NCI-H1092 treated with DMSO at 0.1 percent for 48 hours (cell line): ENCODE measurements at places on chromosomes 12 and 14.
A peak's percentile ranks its signal among the peaks of the same experiment; 100 is the strongest.

DNA sequence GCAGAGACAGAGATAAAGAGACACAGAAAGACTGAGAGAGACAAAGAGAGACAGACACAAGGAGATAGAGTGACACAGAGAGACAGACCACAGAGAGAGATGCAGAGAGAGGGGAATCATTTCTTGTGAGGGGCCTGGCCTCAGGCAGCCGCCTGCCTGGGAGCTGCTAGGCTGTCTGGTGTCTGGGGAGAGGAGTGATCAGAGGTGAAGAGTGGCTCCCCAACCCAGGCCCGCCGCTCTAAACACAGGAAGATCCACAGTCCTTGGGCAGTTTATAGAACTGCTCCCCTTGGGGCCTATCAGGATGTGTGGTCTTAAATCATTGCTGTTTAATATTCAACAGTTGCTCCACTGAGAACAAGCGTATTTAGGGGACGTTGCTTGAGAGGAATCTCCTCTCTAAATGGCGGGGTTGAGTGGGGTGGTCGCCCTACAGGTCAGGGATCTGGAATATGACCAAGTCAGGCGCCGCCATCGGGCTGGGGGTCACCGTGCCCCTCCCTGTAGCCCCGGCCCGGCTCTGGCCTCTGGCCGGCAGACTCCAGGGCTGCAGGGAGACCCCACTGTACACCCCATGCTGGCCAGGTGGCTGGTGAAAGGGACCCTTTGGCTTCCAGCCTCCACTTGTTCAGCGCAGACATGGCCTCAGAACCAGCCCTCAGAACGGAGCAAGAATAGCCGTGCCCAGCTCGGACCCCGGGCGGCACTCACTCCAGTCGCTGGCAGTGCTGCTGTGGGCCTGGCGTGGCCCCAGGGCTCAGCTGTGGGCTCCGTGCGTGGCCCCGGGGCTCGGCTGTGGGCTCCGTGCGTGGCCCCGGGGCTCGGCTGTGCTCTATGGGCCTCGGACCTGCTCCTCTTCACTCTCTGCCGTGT, 89.4 kb downstream of the GALNT9 start:
- no peak for DNase-seq

DNA sequence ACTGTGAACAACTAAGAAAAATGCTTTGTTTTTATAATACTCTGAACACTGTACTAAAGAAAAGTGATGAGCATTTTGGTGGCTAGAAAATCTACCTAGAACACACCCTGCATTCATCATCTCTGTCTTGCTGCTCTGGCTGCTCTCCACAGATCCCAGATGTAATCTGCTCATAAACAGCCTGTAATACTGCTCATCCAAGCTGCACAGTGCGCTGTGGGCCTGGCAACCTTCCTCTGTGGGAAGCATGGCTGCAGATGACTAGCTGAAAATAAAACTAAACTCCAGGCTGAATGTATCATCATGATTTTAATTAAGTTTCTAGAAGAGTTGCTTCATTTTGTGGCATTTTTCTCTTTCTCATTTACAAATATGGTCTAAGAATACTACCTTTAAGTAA, 200.7 kb downstream of the SLC2A13 start:
- DNase-seq, result no peak

DNA sequence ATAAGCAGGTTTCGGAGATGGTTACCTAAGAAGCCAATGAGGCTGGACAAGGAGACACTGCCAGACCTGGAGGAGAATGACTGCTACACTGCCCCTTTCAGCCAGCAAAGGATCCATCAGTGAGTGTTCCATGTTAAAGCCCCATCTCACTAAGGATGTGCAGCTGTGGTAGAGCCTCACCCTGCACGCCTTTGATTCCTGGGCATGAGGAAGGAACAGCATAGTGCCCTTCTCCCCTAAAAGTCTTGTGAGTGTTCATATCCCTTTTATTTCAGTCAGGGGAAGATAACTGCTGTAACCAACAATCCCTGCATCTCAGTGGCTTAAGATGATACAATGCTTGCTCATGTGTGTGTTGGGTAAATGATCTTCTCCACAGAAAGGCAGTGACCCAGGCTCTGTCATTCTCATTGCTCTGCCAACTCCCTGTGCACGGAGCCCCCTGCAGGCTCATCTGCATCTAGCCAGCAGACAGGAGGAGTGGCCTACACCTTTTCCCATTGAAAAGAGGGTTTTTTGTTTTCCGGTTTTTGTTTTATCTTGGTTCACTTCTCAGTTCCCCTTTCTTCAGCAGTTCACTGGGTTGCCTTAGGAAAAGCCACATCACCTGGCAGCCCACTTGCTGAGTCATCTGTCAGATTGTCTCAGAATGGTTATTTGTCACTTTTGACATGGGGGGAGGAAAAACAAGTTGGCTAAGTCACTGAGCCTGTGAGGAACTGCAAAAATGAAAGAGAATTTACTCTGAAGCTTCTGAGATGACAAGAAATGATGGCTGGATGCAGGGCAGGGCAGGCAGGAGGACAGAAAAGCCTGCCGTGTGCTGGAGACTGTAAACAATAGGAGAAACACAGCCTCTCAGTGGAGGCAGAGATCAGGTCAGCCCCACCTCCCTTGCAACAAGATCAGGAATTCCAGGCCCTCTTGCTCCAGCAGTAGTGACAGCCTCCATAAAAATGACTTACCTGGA, 193.3 kb downstream of the ANO4 start:
- DNase-seq, result no peak

DNA sequence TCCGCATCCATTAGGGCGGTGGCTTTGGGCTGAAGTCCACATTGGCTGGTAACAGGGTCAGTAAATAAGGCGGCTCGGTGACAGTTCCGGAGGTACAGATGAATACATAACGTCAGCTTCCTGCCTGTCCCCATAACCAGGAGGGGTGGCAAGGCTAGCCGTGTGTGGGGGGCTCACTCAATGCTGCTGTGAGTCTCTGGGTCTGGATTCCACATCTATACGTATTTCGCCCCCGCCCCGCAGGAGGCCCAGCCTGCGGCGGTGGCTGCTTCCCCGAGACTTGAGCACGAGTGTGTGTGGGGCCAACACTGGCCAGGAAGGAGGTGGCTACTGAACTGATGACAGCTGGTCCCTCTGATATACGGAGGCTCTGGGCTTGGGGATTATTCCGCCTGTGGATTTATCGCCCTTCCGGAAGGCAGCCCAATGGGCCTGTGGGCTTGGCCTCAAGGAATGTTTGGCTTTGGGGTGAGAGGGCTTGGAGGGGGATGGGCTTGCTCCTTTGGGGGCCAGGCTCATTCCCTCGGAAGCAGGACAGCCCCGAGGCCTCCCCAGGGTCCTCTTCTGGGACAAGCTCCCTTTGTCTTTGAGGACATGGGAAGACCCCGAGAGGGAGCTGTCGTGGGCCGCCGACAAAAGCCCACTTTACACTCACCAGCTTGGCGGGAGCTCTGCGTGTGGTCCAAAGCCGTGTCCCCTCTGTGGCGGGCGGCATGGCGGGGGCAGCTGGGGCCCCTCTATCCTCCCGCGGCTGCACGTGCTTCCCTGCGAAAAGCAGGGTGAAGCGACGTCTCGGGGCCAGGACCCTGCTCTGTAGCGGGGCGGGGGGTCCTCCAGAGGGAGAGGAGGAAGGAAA, 82.1 kb downstream of the KIF26A start:
- no peak for DNase-seq

DNA sequence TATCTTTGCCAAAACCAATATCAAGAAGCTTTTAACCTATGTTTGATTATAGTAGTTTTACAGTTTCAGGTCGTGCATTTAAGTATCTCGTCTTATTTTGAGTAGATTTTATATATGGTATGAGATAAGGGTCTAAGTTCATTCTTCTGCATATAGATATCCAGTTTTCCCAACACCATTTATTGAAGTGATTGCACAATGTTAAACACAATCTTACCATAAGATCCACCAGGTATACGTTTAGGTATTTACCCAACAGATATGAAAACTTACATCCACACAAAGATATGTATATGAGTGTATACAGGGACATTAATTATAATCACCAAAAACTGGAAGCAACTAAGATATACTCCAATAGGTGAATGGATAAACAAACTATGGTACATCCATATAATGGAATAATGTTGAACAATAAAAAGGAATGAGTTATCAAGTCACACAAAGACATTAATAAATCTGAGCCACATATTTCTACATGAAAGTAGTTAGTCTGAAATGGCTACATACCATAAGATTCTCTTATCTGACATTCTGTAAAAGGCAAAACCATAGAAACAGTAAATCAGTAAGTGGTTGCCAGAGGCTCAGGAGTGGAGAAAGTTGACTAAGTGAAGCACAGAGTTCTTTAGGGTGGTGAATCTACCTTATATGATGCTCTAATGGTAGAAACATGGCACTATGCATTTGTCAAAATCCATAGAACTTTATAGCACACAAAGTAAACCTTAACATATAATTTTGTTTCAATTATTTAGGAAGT, 222.6 kb downstream of the NUAK1 start:
- no peak for DNase-seq

- no peak for DNase-seq
Observed at GRCh38 chr14:101881426-101881825, 82.9 kb upstream of the DYNC1H1 start.

DNA sequence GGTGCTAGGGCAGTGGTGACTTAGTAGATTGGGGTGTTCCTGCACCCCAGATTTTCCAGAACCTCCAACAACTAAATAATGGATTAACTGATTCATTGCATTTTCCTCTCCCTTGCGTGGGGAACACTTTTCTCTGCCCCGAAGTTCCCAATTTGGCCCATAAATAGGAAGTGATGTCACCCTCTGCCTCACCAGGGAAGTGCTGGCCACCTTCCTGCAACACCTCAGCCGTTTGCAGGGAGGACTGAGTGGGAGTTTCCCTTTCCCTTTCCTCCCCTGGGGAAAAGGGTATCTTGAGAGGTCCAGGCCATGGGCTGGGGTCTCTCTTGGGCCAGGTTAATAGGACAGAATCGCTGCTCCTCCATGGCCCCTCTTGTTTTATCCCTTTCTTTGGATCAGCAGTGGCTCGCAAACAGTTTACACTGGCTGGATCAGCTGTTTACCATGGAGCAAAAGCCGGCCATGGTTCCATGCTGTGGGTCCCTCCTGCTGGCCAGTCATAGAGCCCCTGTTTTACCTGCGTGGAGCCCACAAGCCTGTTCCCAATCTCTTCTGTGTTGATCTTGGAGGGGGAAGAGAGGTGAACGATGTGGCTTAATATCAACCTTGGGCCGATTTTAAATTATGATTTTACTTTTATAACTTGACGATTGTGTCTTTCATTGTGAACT, 91.6 kb upstream of the VRK1 start:
- no peak for DNase-seq

- peak; percentile 77 for DNase-seq
Observed at GRCh38 chr12:104056419-104056972, 6.5 kb upstream of the GLT8D2 start.

GRCh38 chr12:16523284-16523950, 82.5 kb downstream of the LMO3 start:
- DNase-seq, result no peak

- DNase-seq, result no peak
Observed at GRCh38 chr12:124893792-124894516, 20.5 kb downstream of the UBC start.

DNA sequence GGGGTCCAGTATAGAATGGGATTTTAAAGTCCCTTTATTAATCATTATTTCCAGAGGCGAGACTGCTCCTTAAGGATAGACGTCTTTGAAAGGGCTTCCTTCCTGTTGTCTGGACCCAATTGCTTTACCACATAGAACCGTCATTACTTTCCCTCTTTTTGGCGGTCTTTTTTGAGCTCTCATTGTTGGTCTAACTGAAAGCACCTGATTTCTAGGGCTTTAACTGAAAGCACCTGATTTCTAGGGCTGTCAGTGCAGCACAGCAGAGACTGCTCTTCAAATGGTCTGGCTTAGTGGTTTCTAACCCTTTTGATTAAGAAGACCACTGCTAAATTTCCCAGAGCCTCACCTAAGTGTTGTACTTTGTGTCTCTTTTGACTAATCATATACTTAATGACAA, 95.8 kb downstream of the PRKCH start:
- DNase-seq, result no peak

DNA sequence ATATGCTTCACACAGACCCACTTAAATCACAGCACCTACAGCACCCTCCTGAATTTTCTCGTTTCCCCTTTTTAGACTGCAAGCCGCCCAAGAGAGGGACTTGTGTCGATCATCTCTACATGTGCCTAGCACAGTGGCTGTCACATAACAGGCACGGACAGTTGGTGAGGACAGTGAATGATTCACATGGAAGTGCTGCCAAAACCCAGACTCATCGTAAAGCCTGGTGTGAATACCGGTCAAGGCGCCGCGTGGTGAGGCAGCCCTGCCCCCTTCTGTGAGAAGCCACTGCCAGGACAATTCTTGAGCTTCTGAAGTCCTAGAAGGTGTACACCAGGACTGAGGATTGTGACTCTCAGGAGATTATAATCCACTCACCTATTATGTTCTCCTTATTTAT, 44.3 kb downstream of the ATG2B start:
- no peak for DNase-seq

DNA sequence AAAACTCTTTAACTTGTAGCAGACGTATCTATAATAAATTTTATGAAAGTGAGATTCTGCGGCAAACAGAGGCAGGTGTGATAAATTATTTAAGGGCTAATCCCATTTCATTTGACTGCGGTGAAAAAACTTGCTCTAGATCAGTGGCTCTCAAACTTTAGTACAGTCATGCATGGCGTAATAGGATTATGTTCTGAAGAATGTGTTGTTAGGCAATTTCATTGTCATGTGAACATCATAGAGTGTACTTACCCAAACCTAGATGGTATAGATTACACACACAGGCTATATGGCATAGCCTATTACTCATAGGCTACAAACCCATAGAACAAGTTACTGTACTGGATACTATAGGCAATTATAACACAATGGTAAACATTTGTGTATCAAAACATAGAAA, 83.7 kb downstream of the HEATR5A start:
- DNase-seq, result no peak

- no peak for DNase-seq
Observed at GRCh38 chr14:76887191-76887590, 61.0 kb downstream of the LRRC74A start.

DNA sequence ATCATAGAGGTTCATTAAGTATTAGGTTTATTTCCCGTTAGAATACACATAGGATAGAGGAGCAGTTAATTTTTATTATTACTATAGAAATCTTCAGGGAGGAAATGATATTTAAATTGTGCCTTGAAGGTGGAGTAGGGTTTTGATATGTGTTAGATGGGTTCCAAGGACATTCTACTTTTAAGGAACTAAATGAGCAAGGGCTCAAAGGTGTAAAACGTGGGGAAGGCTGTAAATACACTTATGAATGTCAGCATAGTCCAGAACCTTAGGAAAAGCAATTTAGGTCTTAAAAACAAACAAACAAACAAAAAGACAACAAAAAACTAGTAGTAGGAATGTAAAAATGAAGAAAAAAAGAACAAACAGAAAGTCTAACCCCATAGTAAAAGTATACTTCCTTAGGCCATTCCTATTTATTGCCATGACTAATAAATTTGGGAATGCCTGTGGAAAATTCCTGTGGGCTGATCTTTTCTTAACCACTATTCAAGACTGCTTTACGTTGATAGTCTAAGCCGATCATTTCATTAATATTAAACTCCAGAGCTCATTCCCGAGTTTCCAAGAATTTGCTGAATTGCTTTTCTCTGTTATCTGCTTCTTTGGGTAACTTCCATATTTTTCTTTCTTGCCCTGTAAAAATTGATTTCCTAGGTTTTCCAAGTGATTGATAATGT, 180.3 kb downstream of the RAD51B start:
- no peak for DNase-seq

- no peak for DNase-seq
Observed at GRCh38 chr12:42652048-42652447, 62.5 kb upstream of the PRICKLE1 start.

- DNase-seq, result no peak
Observed at GRCh38 chr12:80714055-80714454, 2.7 kb upstream of the MYF5 start.

GRCh38 chr14:58491593-58491992, 64.1 kb downstream of the KIAA0586 start:
- DNase-seq, result no peak

- no peak for DNase-seq
Observed at GRCh38 chr14:104393199-104393897, 186.2 kb upstream of the C14orf180 start.
